ENCODE measurements at places on chromosomes 2 and 18. TPM values are rescaled to one million over a fixed set of nuclear protein-coding genes. Genes with fewer than 3 reads are reported as not detected.

DNA sequence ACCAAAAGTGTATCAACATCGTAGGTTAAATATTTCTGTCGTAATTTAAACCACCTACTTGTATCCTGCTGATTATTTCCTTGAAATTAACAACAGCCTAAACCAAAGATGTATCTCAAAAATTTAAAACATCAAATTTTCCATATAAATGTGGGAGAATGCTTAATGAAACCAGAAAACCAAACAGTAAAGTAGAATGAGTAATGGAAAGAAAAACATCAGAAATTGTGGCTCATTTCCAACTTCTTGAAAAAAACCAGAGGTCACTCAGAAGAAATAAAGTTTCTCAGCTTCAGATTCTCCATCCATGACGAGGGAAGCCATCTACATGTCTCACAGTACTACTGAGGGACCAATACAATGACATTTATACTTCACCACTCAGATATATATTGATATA is 296.5 kb downstream of the NOL4 start:
- H3K4me3 ChIP-seq, result no peak overlapping the region
- no peaks in the 10 kb centered on the region for H3K27me3 ChIP-seq
- no peak overlapping the region for H3K27ac ChIP-seq
- no peaks in the 10 kb centered on the region for H3K36me3 ChIP-seq

- DNase-seq, result peak; percentile 70
- H3K27me3 ChIP-seq, result no peaks in the 10 kb centered on the region
- no peaks in the 10 kb centered on the region for H3K36me3 ChIP-seq
- H3K4me1 ChIP-seq, result peaks cover 33% of the 10 kb centered on the region
- H3K4me3 ChIP-seq, result no peak overlapping the region
Observed at GRCh38 chr2:136384531-136385303, 266.8 kb upstream of the CXCR4 start.

DNA sequence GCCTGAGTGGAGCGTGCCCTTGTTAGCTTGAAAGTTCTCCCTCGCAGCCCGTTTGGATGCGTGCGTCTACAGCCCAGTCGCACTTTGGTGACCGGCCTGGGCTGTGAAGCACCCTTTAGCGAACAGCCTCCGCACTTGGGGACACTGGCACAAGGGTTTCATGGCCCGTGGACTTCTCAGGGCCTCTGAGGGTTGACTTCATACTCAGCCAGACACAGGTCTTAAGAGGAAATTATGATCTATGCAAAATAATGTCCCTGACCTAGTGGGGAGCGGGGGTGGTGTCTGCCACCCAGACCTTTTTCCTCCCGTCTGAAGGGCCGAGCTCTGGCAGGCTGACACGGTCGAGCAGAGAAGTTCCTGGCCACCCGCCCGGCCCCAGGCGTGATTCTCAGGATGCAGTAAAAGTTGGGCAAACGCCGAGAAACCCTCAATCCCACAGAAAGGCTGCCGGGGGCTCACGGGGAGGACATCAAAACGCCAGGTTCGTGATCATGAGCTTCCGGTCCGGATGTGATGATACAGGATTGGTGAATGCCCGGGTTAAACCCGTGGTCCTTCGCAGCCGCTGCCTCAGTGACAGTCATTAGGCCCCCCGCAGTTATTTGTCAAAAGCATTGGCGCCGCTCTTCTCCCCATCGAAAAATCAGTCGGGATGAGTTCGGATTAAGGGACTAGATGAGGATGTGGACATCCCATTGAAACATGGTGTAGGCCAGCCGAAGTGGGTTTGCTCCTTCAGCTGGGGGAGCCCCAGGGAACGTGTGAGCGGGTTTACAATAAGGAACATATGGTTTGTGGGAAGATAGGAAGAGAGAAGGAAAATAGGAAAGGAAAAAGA is 3.6 kb upstream of the PAX3 start:
- no peaks in the 10 kb centered on the region for H3K36me3 ChIP-seq
- H3K4me3 ChIP-seq, result no peak overlapping the region
- peaks cover 35% of the 10 kb centered on the region for H3K4me1 ChIP-seq
- no peak overlapping the region for H3K27ac ChIP-seq
- H3K27me3 ChIP-seq, result peaks cover 96% of the 10 kb centered on the region
- DNase-seq, result no peak

GRCh38 chr2:48826986-48827385 is 71.5 kb upstream of the LHCGR start:
- H3K27me3 ChIP-seq, result no peaks in the 10 kb centered on the region
- H3K27ac ChIP-seq, result no peak overlapping the region
- H3K4me1 ChIP-seq, result no peaks in the 10 kb centered on the region
- no peaks in the 10 kb centered on the region for H3K36me3 ChIP-seq

DNA sequence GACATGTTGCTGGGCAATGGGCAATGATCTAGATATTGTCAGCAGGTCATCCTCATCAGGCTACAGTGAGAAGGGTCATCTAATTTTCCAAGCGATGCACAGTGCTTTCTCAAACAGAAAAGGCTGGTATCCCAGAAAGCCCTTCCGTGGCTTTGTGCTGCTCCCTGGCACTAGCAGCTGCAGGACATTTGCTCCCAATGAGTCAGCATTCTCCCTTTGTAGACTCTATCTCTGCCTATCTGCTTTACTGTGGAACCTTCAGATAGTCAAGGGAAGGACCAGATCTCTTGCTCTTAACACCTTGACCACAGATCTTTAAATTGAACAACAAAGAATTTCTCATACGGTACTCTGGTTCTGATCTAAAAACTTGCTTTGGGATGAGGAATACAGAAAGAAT is 101.4 kb downstream of the CDH2 start:
- no peak for DNase-seq
- no peaks in the 10 kb centered on the region for H3K36me3 ChIP-seq
- H3K27ac ChIP-seq, result no peak overlapping the region

GRCh38 chr2:129798626-129799025 is 180.8 kb upstream of the RAB6C start:
- no peaks in the 10 kb centered on the region for H3K4me1 ChIP-seq
- H3K27me3 ChIP-seq, result no peaks in the 10 kb centered on the region
- no peak for DNase-seq
- H3K27ac ChIP-seq, result no peak overlapping the region

GRCh38 chr2:62156861-62157496 is 38.9 kb upstream of the B3GNT2 start:
- no peaks in the 10 kb centered on the region for H3K4me1 ChIP-seq
- no peaks in the 10 kb centered on the region for H3K36me3 ChIP-seq
- no peak overlapping the region for H3K4me3 ChIP-seq
- H3K27me3 ChIP-seq, result no peaks in the 10 kb centered on the region
- no peak overlapping the region for H3K27ac ChIP-seq

DNA sequence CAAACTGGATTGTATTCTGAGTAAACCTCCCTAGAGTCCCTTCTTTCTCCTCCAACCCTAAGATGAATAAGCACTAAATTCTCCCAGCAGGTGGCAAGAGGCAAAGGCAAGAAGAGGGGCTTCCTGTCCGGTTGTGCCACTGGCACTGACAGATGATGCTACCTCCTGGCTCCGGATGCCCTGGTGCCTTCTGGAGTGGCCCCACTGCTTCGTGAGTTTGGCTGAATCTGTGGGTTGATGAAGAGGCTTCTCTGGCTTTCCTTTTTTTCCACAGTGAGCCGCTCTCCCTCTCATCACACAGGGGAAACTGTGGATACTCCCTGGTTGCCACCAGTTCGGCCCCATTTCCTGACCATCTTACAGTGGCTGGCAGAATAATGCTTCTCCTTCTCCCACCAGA is 404.7 kb downstream of the GALR1 start:
- no peaks in the 10 kb centered on the region for H3K36me3 ChIP-seq
- H3K4me3 ChIP-seq, result no peak overlapping the region
- no peaks in the 10 kb centered on the region for H3K27me3 ChIP-seq
- DNase-seq, result no peak

- no peak overlapping the region for H3K27ac ChIP-seq
- DNase-seq, result no peak
- H3K36me3 ChIP-seq, result no peaks in the 10 kb centered on the region
- H3K4me1 ChIP-seq, result no peaks in the 10 kb centered on the region
- H3K4me3 ChIP-seq, result no peak overlapping the region
- H3K27me3 ChIP-seq, result peaks cover 13% of the 10 kb centered on the region
Observed at GRCh38 chr2:47566207-47566858, 163.4 kb downstream of the MSH2 start.

DNA sequence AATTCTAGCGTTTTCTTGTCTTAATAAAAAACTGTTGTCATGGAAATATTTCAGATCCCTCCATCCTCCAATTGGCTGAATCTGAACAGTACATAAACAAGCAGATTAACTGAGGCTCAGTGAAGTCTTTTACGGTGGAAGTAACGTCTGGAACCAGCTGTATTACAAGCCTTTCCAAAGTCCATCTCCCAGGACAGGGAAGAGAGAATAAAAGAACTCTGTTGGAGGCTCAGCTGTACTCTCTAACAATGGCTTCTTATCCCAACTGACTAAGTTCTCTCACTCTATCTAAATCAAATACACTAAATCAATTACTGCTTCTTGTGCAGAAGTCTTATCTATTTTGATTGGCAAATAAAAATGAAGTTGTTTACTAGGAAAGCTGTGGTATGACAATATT is 19.9 kb upstream of the NEDD4L start:
- H3K27me3 ChIP-seq, result no peaks in the 10 kb centered on the region
- H3K27ac ChIP-seq, result no peak overlapping the region
- H3K4me1 ChIP-seq, result no peaks in the 10 kb centered on the region
- no peaks in the 10 kb centered on the region for H3K36me3 ChIP-seq
- DNase-seq, result no peak

- no peaks in the 10 kb centered on the region for H3K4me1 ChIP-seq
- H3K4me3 ChIP-seq, result no peak overlapping the region
- no peaks in the 10 kb centered on the region for H3K36me3 ChIP-seq
- H3K27me3 ChIP-seq, result peaks cover 3% of the 10 kb centered on the region
- peak; percentile 12 for DNase-seq
- H3K27ac ChIP-seq, result no peak overlapping the region
Observed at GRCh38 chr2:11998218-11998617, 251.8 kb downstream of the LPIN1 start.

The RHOB gene
- 0.94 TPM for polyA plus RNA-seq

The CXCR4 gene
- 1,556 TPM for polyA plus RNA-seq

The STPG4 gene
- polyA plus RNA-seq, result not detected

The PPP1CB gene
- 98.6 TPM for polyA plus RNA-seq

The EIPR1 gene
- 48.0 TPM for polyA plus RNA-seq

The DNMT3A gene
- polyA plus RNA-seq, result 14.6 TPM

The RNF138 gene
- 74.6 TPM for polyA plus RNA-seq

The IL1RL2 gene
- polyA plus RNA-seq, result not detected

Data from CD4-positive, alpha-beta memory T cell (primary cell).